ENCODE measurements at places on chromosomes 1 and 21.

- H3K27me3 ChIP-seq: no peaks in the 10 kb centered on the region
- H3K27ac ChIP-seq: peak overlapping the region; percentile 86
- peak overlapping the region; percentile 86 for H3K4me3 ChIP-seq
- H3K4me1 ChIP-seq: peaks cover 3% of the 10 kb centered on the region
Observed at GRCh38 chr1:155261493-155261851, 688 bp downstream of the SCAMP3 start.

- no peak overlapping the region for H3K4me3 ChIP-seq
- H3K27me3 ChIP-seq: no peaks in the 10 kb centered on the region
- no peaks in the 10 kb centered on the region for H3K4me1 ChIP-seq
Observed at GRCh38 chr1:206816390-206817287, 44.3 kb upstream of the IL10 start.

- no peak overlapping the region for H3K4me3 ChIP-seq
- DNase-seq: no peak
- H3K27ac ChIP-seq: no peak overlapping the region
- no peaks in the 10 kb centered on the region for H3K36me3 ChIP-seq
- H3K27me3 ChIP-seq: no peaks in the 10 kb centered on the region
Observed at GRCh38 chr1:79460773-79461436, 454.4 kb upstream of the ADGRL4 start.

- no peak for DNase-seq
- H3K27me3 ChIP-seq: no peaks in the 10 kb centered on the region
- H3K4me3 ChIP-seq: no peak overlapping the region
- no peaks in the 10 kb centered on the region for H3K36me3 ChIP-seq
- H3K27ac ChIP-seq: no peak overlapping the region
Observed at GRCh38 chr1:172466795-172467407, 23.0 kb upstream of the PIGC start.

DNA sequence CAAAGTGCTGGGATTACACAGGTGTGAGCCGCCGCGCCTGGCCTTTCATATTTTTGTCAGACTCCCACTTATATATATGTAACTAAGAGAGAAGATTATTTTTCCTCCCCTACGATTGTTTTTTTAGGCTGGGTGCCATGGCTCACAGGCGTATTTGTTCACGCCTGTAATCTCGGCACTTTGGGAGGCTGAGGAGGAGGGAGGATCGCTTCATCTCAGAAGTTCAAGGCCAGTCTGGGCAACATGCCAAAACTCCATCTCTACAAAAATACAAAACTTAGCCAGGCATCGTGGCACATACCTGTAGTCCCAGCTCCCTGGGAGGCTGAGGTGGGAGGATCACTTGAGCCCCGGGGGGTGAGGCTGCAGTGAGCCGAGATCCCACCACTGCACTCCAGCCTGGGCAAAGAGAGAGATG lies 23.9 kb upstream of the ITLN2 start:
- no peaks in the 10 kb centered on the region for H3K36me3 ChIP-seq
- no peak overlapping the region for H3K27ac ChIP-seq
- H3K4me1 ChIP-seq: no peaks in the 10 kb centered on the region
- DNase-seq: no peak
- no peaks in the 10 kb centered on the region for H3K27me3 ChIP-seq

DNA sequence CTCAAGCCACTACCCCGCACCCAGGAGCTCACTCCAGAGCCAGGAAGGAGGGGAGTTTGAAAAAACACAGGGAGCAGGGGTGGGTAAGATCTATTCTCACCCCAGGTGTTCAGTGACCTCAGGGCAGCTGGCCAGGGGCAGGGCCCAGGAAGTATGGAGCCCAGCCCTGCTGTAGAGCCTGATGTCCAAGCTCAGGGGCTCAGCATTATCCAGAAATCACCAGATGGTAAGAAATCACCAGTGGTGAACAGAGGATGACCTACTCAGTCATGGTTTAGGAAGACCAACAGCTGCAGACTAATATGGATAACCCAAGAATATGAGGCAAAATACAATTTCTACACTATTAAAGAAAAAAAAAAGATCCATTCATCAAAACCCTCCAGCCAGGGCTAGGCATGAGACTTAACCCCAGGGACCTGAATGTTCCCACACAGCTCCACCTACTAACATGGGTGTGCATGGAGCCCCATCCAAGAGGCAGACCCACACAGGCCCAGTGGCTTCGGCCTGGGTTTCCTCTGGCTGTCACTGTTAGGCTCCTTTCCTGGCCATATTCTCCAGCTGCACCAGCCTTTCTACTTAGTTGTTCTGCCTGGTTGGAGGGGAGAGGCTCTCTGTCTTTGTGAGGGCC lies 67.6 kb downstream of the KCNN3 start:
- H3K4me3 ChIP-seq: no peak overlapping the region
- DNase-seq: no peak
- H3K4me1 ChIP-seq: no peaks in the 10 kb centered on the region
- no peaks in the 10 kb centered on the region for H3K27me3 ChIP-seq
- H3K36me3 ChIP-seq: no peaks in the 10 kb centered on the region
- no peak overlapping the region for H3K27ac ChIP-seq

GRCh38 chr1:16093611-16094010 lies 20.2 kb upstream of the FAM131C start:
- H3K4me3 ChIP-seq: no peak overlapping the region
- H3K27ac ChIP-seq: no peak overlapping the region
- no peaks in the 10 kb centered on the region for H3K36me3 ChIP-seq
- DNase-seq: no peak
- H3K27me3 ChIP-seq: no peaks in the 10 kb centered on the region

DNA sequence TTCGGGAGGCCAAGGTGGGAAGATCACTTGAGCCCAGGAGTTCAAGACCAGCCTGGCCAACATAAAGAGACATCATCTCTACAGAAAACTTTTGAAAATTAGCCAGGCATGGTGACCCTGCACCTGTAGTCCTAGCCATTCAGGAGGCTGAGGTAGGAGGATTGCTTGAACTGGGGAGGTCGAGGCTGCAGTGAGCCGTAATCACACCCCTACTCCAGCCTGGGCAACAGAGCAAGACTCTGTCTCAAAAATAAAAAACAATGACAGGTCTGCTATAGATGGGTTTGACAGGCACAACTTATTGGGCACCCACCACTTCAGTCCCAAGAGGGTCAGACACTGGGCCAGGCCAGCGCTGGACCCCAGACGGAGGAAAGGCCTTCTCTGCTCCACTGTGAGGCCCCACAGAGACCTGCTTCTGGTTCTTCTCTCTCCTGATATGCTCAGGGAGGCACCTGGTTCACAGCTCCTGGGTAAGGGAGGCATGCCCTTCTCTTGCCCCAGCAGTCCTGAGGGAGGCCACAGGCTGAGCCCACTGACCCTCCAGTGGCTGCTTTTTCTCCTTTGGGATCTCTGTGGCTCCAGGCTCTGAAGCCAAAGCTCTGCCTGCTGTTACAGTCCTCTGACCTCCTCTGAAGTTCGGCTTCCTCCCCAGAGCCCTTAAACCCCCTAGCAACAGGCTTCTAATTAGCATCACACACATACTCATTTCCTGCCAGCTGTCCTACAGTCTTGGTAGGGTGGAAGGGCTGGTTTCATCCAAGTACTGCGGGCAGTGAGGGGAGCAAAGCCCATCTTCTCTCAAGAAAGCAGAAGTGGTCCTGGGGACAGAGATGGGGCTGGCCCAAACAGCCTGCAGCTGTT lies 14.4 kb downstream of the S100A16 start:
- no peaks in the 10 kb centered on the region for H3K36me3 ChIP-seq
- no peak overlapping the region for H3K27ac ChIP-seq
- no peak for DNase-seq
- H3K27me3 ChIP-seq: no peaks in the 10 kb centered on the region
- H3K4me1 ChIP-seq: no peaks in the 10 kb centered on the region

DNA sequence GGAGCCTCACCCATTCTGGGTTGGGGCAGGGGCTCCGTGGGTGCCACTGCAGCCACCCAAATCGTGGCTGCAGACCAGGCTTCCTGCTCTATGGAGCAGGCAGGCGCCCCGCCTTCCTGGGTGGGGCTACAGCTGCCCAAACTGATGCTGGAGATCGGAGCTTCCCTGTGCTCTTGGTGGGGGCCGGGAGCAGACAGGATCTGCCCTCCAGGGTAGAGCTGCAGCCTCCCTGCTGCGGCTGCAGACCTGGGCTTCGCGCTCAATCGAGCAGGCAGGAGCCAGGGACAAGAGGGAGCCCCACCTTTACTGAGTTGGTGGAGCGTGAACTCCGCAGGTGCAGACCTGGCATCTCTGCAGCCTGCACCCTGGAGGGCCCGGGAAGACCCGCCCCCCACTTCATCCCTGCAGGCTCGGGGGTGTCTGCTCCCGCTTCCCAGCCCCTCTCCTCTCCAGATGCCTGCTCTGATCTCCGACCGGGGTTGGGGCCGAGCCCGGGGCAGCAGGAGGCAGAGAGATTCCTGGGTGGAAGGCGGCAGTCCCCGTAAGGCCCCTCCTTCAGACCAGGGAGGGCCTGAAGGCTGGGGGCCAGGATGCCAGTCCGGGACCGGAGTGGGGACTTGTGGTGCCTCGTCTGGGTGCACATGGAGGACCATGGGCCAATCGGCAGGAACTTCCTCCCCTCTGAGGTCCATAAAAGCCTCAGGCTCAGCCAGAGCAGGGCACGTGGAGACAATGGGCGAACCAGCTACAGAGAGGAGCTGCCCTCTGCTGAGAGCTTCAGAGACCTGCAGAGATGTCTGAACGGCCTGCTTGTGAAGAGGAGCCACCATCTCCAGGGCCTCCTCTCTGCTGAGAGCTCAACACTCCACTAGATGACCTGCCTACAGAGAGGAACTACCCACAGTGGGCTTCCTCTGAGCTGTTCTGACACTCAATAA lies 359.3 kb downstream of the SMYD3 start:
- DNase-seq: no peak
- H3K27ac ChIP-seq: no peak overlapping the region
- H3K4me1 ChIP-seq: no peaks in the 10 kb centered on the region
- H3K27me3 ChIP-seq: no peaks in the 10 kb centered on the region
- no peak overlapping the region for H3K4me3 ChIP-seq

DNA sequence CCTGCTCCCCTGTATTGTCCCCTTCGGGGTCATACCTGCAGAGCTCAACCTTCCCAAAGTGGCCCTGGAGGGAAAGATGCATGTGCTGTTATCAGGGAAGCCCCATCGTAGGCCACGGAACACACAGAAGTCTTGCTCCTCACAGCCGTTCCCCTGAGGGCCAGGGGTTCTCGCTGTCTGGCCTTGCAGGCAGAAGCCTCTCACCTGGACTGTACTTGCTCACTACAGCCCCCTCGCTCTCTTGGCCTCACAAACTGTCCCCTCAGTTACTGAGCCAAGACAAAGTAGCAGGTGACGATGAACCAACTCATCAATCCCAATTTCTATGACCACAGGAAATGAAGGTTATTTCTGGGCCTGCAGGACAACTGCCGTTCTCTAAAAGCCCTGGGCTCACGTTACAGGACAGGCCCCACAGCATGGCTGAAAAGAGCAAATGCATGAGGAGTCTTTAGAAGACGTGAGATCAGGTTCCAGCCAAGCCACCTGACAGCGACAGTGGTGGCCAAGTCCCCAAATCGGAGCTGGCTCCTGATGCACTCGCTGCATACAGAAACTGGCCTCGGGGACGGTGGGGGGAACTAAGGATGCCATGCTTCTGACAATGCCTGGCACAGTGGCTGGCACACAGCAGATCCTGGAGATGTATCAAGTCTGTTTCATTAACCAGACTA lies 95.0 kb downstream of the RAVER2 start:
- no peak overlapping the region for H3K27ac ChIP-seq
- H3K36me3 ChIP-seq: peaks cover 85% of the 10 kb centered on the region
- DNase-seq: no peak
- H3K4me3 ChIP-seq: no peak overlapping the region
- H3K27me3 ChIP-seq: no peaks in the 10 kb centered on the region

DNA sequence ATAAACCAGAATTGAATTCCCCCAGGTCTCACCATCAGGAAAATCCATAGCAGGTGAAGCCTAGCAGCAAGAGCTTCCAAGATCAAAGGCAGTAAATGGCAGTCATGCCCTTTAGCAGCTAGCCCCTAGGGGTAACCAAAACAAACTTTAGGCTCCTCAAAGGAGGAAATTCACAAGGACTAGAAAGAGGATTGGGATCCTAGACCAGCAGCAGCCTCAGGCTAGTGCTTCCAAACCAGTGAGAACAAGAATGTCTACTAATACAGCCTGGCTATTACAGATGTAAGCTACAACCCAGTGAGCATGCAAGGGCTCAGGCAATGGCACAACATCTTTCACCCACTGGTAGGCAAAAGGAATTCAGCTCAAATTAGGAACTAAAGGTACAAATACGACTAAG lies 11.1 kb upstream of the RIMKLA start:
- no peak overlapping the region for H3K4me3 ChIP-seq
- H3K27ac ChIP-seq: no peak overlapping the region
- H3K4me1 ChIP-seq: no peaks in the 10 kb centered on the region
- no peaks in the 10 kb centered on the region for H3K27me3 ChIP-seq
- no peaks in the 10 kb centered on the region for H3K36me3 ChIP-seq
- no peak for DNase-seq

DNA sequence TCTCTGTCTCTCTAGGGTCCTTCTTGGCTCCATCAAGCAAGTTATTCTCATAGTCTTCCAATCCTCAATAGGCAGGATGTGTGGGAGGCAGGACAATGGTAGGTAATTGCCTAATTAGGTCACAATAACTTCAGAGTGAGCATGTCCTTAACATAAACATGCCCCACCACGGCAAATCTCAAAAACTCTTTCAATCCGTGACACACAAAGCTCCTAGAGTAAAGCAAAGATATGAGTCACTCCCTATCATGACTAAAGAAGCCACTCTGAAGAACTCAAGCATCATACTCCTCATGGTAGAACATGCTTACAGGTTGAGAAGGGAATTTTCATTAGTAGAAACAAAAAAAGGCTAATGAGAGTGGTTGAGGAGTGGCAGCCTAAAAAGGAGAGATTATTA lies 4.9 kb downstream of the HAO2 start:
- no peak for DNase-seq
- no peaks in the 10 kb centered on the region for H3K27me3 ChIP-seq
- H3K4me1 ChIP-seq: no peaks in the 10 kb centered on the region
- no peaks in the 10 kb centered on the region for H3K36me3 ChIP-seq
- H3K4me3 ChIP-seq: no peak overlapping the region

- H3K4me3 ChIP-seq: no peak overlapping the region
- H3K27me3 ChIP-seq: no peaks in the 10 kb centered on the region
- DNase-seq: no peak
- H3K27ac ChIP-seq: no peak overlapping the region
Observed at GRCh38 chr21:29649406-29649814, 290.4 kb downstream of the GRIK1 start.

DNA sequence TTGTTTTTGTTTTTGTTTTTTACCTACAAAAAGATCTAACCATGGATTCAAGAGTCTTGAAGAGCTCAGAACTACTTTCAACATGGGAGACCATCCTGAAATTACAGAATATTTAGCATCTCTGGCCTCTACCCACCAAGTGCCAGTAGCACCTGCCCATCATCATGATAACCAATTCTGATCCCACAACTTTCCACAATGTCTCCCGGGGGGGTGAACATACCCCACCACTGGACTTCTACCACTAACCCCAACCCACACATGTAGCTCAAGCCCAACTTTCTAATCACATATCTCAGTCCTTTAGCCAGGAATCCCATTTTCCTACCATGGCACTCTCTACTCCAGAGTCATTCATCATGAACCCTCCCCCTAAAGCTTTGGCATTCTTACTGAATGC lies 15.7 kb upstream of the IFNAR2 start:
- H3K4me3 ChIP-seq: no peak overlapping the region
- no peaks in the 10 kb centered on the region for H3K27me3 ChIP-seq
- H3K4me1 ChIP-seq: peaks cover 12% of the 10 kb centered on the region
- no peak for DNase-seq
- no peaks in the 10 kb centered on the region for H3K36me3 ChIP-seq
